ENCODE measurements at places on chromosomes 7 and 10.

DNA sequence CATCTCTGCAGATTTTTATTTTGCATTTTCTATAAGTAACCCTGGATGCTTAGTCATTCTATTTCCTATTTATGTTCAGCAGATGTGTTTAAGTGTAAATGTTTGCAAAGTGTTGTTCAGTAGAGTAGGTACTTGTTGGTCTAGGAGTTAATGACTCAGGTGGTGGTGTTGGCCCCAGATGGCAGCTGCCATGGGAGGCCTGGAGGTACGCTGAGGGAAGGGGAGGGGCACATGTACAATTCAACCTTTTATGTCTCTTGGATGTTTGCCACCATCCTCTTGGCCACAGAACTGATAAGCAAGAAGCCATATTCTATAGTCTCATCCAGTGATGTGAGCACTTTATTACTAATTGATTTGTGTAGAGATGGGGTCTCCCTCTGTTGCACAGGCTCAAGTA lies 68.1 kb upstream of the SLC39A12 start:
- no peak for DNase-seq

DNA sequence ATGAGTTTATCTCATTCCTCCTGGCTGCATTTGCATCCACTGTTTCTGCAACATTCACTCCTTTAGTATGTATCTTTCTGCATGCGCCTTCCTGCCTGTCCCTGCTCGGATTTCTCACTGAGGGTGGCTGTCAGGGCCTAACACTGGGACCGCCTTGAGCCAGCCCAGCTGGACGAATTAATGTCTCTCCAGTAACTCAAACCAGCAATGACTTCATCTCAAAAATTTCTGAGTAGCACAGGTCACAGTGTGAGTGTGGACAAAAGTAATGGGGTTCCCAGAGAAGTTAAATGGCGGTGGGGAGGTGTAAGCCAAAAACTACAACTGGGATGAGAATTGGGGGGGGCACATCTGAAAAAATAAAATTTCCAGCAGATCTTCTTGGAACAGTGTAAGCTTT lies 444.0 kb upstream of the MGMT start:
- no peak for DNase-seq

- no peak for DNase-seq
Observed at GRCh38 chr10:83760142-83760541, 379.2 kb upstream of the GHITM start.

DNA sequence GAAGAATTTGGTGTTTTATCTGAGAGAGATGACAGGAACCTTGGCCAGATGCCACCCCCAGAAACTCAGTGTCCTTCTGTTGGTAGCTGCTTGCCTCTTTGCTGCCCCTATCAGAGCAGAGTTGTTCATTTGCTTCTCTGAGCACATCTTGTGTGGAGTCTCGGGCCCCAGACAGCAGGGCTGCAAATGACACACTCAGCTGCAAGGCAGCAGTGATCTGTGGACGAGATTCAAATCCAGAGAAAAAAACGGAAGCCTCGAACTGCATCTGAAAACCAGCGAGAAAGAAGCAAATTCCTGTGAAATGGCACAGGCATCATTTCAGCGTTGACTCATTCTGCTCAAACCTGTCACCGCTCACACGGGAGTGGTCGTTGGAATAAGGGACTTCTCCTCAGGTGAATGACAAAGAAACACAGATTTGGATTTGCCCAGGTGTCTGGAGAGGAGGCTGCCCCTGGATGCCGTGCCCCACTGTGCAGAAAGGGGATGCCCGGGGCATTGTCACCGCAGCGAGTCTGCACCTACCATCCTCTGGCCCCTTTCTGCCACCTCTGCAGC lies 144.7 kb downstream of the PFKFB3 start:
- DNase-seq = peak; percentile 55

DNA sequence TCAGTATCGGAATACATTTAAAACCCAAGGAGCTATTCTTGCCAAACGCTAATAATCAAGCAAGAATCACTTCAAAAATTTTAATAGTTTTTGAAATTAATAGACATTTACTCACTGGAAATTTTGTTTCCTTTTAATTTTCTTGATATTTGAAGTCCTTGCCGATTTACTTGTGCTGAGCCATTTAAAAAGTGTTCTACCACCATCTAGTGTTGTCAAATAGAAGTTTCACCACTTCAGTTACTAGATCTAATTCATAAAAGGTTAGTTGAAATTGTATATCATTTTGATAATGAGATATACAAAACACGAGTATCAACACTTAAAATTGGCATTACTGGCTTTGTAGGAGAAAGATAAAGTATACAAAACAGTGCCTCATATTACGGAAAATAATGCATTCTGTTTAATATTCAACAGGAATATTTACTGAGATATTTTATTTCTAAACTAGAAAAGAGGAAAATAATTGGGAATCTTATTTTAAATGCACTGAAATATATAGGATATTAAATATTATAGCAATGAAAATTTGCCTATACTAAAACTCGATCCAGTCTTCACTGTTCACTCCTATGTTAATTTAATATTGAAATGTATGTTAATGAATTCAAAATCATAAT lies 664.8 kb upstream of the SEMA3D start:
- DNase-seq = no peak

Data from activated CD4-positive, alpha-beta T cell treated with anti-CD3 and anti-CD28 coated beads for 4 hours (primary cell).